Heart right ventricle (tissue), 16 donors: ENCODE measurements at places on chromosomes 16 and 17.

DNA sequence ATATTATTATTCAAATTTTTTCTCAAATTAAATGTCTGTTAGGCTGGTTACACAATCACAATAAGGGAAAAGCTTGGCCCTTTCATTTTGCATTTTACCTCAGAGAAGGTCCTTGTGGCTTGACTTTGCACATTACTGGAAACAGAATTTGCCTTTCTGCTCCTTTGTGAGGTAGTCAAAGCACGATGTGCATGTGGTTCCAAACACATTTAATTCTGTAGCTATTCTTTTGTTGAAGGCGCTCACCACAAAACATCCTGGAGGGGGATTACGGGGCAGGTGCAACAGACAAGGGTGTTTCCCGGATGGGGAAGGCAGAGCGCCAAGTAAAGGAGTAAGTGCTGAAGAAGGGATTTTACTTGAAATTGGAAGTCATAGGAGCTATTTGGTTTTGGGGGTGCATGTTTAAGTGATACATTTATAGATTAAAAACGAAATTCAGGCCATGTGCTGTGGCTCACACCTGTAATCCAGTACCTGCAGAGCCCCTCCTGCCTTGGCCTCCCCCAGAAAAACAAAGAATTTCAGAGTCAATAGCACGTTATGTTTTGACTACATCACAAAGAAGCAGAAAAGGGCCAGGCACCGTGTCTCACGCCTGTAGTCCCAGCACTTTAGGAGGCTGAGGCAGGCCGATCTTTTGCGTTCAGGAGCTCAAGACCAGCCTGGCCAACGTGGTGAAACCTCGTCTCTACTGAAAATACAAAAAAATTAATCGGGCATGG lies 31.2 kb upstream of the TENT4B start:
- DNase-seq: no peak

- no peak for DNase-seq
Observed at GRCh38 chr17:82403662-82404660, 14.2 kb upstream of the HEXD start.

DNA sequence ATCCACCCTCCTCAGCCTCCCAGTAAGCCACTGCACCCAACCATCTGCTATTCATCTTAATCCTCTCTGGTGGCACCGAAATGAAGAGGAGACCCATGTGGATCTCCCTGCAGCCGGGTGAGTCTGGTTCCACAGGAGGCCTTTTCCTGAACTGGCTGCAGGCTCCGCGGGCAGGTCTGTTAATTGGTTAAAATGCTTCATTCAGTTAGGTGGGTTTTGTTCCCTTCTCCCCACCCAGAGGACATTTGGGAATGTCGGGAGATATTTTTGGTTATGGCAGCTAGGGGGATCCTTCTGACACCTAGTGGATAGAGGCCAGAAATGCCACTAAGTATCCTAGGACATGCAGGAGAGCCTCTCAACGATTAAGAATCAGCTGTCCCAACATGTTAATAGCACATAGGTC lies 16.7 kb downstream of the C16orf54 start:
- DNase-seq: no peak

DNA sequence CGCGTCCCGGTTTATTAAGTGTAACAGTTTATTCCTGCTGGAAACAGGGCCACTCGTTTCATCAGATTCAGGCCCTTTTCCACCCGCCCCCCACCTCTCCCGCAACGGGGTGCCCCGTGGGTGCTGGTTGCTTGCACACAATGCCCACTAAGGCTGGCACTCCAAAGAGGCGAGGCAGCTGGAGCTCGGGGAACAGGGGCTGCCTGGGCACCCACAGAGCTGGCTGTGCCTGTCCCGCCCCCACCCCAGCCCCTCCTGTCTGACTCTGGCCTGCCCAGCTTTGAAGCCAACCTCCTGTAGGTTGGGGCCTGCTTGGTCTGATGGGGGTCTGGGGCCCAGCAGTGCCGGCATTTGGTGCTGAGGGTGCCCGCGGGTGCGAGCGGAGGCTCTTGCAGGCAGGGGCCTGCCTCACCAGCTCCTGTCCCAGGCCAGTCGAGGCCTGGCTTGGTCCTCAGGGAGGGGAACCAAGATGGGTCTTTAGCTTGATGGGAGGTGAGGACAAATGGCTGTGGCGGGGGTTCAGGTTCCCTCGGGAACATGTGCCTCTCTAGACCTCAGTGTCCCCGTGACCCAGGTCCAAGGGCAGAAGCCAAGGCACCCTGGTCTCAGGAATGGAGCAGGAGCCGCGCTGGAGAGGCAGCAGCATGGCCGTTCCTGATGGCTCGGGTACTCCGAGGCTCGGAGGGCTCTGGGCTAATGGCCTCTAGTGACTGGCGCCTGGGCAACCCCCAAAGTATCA lies 20.1 kb downstream of the MYBBP1A start:
- no peak for DNase-seq

DNA sequence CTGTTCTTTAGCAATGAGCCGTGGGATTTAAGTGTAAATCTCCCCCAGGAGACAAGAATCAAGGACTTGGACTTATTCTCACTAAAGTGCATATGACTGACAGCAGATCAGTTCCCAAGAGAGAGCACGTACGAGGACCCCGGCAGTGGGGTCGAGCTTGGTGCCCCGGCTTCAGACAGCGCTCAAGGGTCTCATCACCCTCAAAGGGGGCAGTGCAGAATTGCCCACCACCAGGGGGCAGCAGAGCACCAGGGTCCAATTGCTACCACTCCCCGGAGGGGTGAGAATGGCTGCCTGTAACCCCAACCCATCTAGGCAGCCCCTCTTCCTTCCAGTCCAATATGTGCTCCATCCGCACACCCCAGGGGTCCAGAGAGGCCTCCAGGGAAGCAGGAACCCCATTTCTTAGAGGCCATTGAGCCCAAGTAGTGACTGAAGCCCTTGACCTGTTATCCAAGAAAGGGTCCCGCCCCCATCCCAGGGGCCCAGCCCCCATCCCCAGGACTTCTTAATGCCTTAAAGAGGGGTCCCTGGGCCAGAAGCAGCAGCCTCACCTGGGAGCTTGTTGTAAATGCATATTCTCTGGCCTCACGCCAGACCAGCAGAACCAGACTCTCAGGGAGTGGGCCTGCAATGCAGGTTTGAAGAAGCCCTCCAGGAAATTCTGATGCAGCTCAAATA lies 86.1 kb downstream of the ZDHHC7 start:
- DNase-seq: peak; percentile 59

- no peak for DNase-seq
Observed at GRCh38 chr17:46991617-46992016, 12.6 kb upstream of the RPRML start.

DNA sequence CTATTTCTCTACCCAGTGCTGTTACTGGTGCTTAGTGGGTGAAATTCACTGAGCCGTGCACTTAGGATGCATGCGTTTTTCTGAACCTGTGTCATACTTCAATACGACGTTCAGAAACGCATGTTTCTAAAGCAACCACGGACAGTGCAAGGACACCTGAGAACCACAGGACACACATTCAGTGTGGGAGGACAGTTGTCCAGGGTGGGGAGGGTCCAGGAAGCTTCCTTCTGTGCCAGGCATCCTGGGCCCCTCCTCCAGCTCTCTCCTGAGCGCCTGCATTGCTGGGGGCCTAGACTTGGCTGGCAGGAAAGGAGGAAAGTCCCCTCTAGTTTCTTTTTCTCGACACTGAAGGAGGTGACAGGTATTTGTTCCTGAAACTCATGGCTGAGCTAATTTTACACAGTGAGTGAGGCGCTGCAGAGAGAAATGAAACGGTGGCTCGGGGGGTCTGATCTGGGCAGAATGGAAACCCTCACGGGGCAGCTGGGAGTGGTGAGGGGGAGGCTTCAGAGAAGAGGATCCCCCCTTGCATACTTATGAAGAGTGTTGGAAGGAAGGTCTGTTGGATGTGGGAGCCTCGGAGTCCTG lies 89.9 kb downstream of the IRF8 start:
- no peak for DNase-seq

GRCh38 chr16:4372578-4373355 lies 1.1 kb downstream of the VASN start:
- no peak for DNase-seq

DNA sequence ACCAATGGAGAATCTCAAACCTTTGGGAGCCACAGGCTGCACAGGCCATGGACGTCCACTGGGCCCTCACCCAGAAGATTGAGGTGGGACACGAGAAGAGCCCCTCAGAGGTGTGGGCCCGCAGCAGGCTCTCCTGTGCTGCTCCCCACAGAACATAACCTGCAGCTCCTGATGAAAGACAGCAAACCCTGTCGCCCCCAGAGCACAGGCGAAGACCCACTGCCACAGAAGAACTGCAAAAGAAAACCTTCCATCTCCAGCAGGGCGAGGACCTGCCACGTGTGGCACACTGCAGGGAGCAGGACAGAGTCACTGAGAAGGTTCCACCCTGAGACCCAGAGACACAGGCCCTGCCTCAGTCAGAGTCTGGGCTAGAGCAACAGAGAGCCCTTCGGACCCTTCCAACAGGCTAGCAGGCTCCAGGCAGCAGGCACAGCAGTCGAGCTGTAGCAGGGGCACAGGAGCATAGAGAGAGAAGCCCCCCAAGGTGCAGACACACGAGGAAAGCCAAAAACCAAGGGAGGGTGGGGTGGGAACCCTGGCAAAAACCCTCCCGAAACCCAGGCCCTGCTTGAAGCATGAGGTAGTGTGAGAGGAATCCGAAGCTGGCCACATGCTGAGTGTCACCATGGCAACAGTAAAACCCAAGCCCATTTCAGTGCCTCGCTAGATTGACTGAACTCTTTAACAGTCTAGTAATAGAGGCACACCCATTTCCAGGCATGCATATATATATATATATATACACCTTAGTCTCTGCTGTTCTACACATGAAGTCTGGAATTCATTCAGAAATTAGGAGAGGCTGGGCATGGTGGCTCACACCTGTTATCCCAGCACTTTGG lies 60.0 kb upstream of the CHMP6 start:
- DNase-seq: no peak

- no peak for DNase-seq
Observed at GRCh38 chr17:58328195-58329034, at the start of gene TSPOAP1. Gene TSPOAP1 (minus strand): TSS chr17:58328795. CDS start chr17:58327920, 875 bp downstream.

DNA sequence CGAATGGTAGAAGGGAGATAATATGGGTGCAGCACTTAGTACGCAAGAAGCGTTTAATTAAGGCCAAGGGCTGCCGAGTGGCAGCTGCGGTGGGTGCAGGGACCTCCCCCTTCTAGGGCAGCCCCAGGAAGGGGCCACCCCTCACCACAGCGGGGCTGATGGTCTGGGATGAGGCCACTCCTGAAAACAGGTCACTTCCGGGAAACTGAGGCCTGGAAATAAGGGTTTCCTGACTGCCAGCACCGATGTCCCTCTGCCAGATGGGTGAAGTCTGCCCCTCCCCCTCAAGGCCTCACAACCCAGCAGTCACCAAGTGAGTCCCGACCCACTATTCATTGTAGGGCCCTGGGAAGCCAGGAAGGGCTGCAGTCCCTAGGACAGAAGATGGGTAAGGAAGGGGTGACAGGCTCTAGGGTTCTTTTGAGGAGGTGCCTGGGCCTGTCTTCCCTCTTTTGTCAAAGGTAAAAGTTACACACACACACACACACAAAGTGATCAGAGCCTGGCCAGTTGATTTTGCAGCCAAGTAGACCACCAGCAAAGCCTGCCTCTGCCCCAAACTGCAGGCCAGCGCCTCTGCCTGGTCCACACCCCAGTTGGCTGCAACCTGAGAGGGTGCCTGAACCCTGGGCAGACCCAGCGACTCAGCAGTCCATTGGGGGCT lies 12.5 kb downstream of the SREBF1 start:
- DNase-seq: no peak

DNA sequence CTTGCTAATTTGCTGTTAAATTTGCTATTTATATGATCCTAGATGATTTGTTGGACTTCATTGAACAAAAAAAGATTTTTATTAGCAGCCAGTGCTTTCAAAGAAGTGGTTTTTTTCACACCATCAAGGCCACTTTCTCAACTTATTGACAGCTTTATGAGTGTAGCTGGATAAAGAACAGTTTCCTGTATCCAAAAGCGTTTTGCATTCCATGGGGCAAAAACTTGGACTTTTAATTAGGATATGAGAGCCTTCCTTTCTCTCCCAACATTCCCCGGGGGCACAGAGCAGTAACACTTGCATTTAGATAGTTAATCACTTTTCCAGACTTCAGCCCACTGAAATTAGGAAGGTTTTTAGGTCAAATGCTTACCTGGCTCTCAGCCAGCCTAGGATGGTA lies 177.1 kb upstream of the ELAC2 start:
- no peak for DNase-seq

- DNase-seq: peak; percentile 56
Observed at GRCh38 chr16:85369741-85370528, 243.2 kb upstream of the GSE1 start.

DNA sequence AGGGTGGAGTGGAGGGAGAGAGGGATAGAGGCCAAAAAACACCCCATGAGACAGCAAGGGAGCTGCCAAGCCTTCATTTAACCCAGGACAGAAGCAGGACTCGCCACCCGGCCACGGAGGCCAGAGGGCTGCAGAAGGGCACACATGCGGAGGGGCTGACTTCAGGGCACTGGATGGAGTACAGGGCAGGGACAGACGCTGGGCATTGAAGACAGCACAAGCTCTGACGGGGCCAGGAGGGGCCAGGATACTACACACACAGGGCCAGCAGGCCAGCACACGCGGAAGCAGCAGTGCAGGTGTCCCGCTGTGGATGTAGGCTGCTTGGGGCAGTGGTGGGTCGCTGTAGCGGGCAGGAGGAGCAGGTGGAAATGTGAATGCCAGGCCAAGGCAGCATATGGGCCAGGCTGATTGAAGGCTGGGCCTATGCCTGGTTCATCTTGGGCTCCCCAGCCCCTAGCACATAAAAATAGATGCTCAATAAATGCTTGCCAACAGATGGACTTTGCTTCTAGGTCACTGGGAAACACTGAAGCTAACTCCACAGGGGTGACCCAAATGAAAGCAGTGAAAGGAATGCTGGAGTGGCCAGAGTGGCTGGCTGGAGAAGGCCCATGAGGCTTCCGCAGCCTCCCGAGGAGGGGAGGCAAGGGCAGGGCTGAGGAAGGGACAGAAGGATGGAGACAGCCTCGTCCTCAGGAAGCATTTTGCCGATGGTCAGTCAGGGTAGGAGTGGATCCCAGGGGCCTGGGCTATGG lies 61.6 kb downstream of the GNA13 start:
- no peak for DNase-seq

DNA sequence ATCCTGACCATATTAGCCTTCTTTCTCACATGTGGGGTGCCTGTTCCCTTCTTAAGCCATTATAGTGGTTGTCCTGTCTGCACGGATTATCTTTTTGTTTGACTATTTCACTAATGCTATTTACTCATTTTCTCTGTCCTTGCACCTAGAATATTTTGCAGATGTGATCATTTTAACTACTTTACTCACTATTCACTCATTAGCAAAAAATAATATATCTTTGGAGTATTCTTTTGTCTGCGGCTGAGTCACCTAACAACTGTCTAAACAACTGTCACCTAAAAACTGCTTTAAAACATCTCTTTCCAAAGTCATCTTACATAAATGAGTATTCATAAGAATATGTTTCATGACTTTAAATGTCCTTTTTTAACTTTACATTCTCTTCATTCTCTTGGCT lies 87.4 kb downstream of the KCNJ2 start:
- DNase-seq: no peak

GRCh38 chr17:18980682-18981334 lies 23.8 kb downstream of the FAM83G start:
- DNase-seq: no peak

DNA sequence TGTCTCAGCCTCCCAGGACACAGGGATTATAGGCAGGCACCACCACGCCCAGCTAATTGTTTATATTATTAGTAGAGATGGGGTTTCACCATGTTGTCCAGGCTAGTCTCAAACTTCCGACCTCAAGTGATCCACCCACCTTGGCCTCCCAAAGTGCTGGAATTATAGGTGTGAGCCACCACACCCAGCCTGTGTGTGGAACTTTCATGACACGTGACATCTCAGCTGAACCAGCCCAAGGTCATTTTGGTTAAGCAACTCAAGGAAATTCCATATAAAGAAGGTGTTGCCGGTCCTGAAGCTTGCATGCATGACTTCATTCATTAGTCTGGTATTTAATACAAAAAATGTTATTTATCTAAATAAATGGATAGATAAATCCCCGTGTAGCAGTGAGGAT lies 145.5 kb downstream of the AXIN2 start:
- no peak for DNase-seq
